Inflammatory macrophage treated with lipopolysaccharide for 4 hours (primary cell): ENCODE measurements at places on chromosomes 6 and 20.
A peak's percentile ranks its signal among the peaks of the same experiment; 100 is the strongest.

- DNase-seq, result peak; percentile 29
Measured at GRCh38 chr6:17585766-17586490, 14.2 kb upstream of the FAM8A1 start.

DNA sequence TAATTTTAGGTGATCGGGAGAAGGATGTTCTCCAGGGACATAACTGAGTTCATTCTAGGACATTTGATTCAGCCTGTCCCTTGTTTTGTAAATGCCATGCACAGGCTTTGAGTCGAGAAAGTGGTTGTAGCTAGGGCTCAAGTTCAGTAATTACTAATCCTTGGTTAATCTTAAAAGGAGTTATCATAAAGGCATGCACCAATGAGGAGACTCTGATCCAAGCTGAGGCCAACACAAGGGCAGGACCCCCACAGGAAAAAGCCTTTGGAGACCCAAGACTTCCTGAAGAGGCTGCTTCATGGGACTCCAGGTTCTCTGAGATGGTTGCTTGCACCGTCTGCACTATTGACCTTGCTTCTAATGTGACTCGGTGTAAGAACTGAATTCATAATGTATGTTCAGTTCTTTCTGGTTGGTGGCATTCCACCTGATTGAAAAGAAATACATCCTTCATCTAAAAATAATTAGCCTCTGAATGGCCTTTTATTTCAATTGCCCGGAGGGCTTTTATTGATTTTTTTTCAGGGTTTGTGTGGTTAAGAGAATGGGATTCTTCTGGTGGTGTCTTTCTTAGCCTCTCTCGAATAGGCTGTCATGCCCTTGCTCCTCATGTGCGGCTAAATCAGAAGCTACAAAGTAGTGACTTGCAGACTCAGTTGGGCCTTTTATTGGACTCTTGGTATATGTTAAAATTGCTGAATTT, 201.7 kb upstream of the PLCB4 start:
- DNase-seq, result no peak

- DNase-seq, result no peak
Measured at GRCh38 chr6:96542702-96543101, 20.2 kb upstream of the FHL5 start.

DNA sequence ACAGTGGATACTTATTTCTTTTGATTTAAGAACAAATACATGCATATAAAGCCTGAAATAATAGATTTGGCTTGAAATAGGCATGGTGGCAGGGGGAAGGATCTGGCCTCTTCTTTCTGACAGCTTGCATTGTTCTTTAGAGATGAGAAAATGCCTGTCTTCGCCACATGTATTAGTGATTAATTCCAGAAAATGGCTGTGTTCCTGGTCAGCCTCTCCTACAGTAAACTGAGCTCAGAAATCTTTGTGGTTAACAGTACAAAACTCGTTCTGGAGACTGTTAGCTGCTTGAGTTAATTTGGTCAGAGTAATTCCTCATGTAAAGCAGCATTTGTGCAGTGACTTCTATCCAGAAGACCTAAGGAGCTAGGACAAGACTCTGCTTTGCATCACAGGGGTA, 151.5 kb downstream of the EYA4 start:
- no peak for DNase-seq

DNA sequence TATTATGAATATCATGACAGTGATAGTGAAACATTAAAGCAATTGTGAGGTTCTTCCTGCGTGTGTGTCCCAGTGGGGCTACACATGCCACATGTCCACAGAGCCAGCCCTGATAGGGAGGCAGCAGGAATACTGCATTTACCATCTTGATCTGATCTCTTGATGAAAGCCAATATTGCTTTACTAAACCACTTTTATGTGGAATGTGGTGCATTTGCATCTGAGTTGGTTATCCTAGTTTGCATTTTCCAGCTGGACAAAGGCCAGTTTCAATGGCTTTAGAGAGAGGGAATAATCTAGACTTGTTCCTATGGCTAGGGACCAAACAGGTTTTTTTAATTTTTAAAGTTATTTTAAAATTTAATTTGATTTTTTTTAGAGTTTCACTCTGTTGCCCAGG, 216.3 kb upstream of the FERMT1 start:
- no peak for DNase-seq

- DNase-seq, result peak; percentile 27
Measured at GRCh38 chr6:16168858-16169257, 40.0 kb downstream of the MYLIP start.
